Stimulated activated CD4-positive, alpha-beta T cell treated with anti-CD3 and anti-CD28 coated beads, TNF-alpha, amount 100 ng/mL, for 24 hours (primary cell): ENCODE measurements at places on chromosomes 4 and X.

DNA sequence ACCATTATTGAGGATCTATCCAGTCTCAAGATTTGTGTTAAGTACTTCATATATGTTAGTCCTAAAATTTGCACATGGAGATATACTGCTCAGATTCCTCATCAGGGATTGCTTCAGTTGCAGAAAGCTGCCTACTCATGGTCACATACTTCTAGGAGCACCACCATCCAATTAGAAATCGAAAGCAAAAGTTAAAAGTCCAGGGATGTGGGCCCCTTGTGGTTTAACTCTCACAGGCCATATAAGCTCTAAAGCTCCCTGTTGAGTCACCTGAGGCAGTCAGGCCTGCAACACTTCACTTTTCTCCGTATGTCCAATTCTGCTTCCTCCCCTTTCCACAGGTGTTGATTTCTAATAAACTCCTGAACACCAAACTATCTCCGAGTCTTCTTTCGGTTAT lies 84.2 kb downstream of the CNOT6L start:
- DNase-seq, result no peak

- DNase-seq, result no peak
Observed at GRCh38 chr4:7217474-7218321, 25.4 kb downstream of the SORCS2 start.

DNA sequence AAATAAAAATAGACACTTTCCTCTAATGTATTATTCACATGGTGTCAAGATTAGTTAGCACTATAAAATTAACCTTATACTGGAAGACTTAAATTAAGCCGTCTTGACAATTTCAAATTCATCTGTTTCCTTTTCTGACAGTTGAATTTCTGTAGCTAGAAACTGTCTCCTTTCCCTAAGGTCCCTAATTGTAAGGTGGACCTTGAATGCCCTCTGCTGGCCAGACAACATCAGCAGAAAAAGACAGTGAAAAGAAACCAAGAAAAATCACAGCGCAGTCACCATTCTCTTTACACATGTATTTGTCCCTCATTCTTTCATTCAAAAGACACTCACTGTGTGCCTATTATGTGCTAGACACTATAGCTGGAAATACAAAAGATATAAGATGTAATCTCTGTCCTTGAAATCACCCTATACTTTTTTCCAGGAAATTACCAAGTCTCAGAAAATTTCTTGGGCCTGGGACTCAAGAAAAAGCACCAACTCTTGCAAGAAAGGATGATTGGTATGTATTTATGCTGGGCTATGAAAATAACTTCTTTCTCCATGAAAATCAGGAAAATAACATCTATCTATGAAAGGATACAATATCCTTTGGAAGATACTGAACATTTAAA lies 32.7 kb upstream of the AMBN start:
- peak; percentile 5 for DNase-seq

DNA sequence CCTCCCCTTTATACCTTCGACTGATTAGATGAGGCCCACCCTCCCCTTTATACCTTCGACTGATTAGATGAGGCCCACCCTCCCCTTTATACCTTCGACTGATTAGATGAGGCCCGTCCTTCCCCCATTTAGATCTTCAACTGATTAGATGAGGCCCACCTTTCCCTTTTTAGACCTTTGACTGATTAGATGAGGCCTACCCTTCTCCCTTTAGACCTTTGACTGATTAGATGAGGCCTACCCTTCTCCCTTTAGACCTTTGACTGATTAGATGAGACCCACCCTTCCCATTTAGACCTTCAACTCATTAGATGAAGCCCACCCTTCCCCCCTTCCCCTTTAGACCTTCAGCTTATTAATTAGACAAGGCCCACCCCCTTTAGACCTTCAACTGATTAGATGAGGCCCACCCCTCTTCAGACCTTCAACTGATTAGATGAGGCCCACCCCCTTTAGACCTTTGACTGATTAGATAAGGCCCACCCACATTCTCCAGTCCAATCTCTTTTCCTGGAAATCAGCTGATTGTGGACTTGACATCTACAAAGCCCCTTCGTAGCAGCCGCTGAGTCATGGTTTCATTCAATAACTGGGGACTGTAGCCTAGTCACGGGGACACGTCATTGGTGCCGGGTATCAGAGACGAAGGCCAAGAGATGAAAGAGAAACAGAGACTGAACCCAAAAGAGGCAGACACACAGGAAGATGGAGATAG lies 28.8 kb upstream of the IL3RA start:
- no peak for DNase-seq

- no peak for DNase-seq
Observed at GRCh38 chr4:38356686-38357085, 307.3 kb upstream of the KLF3 start.

- no peak for DNase-seq
Observed at GRCh38 chr4:119070301-119070700, 65.3 kb upstream of the MYOZ2 start.

DNA sequence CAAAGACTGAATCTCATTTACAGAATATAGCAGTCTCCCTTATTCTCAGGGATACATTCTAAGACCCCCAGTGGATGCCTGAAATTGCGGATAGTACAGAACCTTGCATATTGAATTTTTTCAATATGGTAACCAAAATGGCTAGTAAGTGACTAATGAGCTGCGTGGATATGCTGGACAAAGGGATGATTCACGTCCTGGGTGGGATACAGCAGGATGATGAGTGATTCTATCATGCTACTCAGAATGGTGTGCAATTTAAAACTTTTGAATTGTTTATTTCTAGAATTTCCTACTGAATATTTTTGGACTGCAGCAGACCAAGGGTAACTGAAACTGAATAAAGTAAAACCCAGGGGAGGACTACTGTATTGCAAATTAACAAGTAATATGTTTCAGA lies 66.7 kb downstream of the STAG2 start:
- DNase-seq, result no peak
